ENCODE measurements at places on chromosomes 4 and X.

DNA sequence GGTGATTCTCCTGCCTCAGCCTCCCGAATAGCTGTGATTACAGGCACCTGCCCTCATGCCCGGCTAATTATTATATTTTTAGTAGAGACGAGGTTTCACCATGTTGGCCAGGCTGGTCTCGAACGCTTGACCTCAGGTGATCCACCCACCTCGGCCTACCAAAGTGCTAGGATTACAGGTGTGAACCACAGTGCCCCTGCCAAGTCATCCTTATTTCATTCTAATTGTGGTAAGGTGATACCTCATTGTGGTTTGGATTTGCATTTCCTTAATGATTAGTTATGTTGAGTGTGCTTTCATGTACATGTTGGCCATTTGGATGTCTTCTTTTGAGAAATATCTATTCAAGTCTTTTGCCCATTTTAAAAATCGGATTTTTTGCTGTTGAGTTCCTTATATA, 93.0 kb downstream of the USP9X start:
- no peak for DNase-seq

GRCh38 chr4:113882668-113883067, 96.8 kb downstream of the ARSJ start:
- DNase-seq, result no peak

- DNase-seq, result no peak
Measured at GRCh38 chr4:63325140-63325539, 1084.1 kb downstream of the TECRL start.

GRCh38 chr4:79998201-79998600, 74.8 kb downstream of the ANTXR2 start:
- no peak for DNase-seq

DNA sequence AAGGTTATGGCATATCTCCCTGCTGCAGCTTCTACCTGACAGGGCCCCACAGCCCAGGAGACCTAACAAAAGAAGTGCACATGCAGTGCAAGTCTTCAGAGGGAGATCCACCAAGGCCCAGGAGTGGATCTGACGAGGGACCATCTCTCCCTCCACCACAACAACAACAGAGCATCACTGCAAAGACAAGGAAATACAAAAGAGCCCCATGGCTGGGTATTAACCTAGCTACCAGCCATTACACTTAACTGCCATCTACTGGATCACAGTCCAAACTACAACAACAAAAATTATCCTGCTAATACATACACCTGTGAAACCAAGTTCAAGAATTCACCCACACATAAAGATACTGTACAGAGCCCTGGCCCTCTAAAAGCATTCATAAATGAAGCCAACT, 280.2 kb upstream of the SLC7A11 start:
- no peak for DNase-seq

DNA sequence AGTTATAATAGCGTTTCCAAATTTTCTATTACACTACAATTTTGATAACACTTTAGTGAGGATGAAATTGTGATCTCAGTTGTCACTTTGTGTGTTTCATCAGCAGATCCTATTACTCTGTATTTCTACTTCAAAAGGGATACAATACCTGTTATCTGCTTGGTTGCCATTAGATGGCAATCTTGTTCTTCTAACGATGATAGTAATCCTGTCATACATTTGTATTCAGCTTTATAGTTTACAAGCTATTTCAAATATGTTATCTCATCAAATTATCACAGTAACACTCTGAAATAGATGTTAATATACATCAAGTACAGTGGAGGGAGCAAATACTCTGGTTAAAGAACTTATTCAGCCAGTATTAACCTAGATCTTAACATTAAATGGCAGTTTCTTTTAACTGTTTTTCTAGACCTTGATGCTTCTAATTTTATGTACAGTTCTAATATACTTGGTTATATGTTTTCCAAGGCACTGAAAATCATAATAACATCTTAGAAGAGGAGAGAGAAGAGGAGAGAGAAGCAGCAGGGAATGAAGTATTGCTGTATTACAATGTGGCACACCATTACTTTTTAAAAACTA, 292.0 kb downstream of the CCSER1 start:
- no peak for DNase-seq

DNA sequence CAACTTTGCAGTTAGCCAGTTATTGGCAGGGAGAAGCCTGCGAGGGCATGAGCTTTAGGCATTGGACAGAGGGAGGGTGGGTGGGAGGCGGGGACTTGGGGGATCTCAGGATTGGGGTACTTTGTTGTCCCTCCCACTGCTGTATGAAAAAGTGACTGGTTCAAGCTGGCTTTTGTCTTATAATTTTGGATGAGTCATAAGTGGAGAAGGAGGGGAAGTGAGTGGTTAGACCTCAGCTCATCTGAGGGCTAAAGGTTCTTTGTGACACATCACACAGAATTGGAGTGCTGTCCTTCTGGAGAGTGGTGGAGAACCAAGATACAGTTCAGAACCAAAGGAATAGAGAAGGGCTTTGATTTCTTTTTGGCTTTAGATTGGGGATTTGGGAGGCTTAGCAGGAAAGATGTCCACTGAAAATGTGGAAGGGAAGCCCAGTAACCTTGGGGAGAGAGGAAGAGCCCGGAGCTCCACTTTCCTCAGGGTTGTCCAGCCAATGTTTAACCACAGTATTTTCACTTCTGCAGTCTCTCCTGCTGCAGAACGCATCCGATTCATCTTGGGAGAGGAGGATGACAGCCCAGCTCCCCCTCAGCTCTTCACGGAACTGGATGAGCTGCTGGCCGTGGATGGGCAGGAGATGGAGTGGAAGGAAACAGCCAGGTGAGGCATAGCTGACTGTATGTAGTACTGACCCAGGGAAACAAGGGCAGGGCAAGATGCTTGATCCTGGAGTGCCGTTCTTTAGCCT, at the start of gene SLC4A4:
Gene SLC4A4, plus strand, starts transcription at position 175 of the 748 bp plus-strand sequence.
- DNase-seq, result no peak

DNA sequence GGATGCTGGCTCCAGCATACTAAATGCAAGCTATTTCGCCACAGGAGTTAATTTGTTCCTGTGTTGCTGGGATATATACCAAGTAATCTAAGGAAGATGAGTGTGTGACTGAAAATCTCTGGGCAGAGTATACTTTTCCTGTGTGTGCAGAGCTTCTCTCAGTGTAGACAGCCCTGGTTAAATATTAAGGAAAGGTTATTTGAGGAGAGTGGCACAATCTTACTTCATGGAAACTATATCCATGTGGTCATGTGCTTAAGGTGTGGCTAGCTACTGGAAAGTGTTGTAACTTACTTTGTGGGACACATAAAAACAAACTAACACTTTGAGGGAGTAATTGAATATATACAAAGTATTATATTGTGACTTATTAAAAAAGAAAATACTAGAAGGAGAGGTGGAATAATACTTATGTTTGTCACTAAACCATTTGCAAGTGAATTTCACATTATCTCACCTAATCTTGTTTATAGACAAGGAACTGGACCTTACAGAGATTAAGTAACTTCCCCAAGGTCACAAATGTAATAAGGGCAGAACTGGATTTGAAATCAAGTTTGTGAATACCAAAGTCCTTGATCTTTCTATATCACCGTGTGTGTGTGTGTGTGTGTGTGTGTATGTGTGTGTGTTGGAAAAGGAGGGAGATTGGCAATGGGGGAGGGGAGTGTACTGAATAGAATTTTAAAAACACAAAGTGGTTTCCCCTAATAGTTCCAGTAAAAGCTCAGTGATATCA, 408.2 kb upstream of the NR3C2 start:
- DNase-seq, result no peak

GRCh38 chrX:40104630-40104984, 6.8 kb upstream of the BCOR start:
- DNase-seq, result no peak

- no peak for DNase-seq
Measured at GRCh38 chrX:39670281-39670680, 427.5 kb downstream of the BCOR start.

- no peak for DNase-seq
Measured at GRCh38 chr4:3303923-3304710, 11.3 kb downstream of the RGS12 start.

DNA sequence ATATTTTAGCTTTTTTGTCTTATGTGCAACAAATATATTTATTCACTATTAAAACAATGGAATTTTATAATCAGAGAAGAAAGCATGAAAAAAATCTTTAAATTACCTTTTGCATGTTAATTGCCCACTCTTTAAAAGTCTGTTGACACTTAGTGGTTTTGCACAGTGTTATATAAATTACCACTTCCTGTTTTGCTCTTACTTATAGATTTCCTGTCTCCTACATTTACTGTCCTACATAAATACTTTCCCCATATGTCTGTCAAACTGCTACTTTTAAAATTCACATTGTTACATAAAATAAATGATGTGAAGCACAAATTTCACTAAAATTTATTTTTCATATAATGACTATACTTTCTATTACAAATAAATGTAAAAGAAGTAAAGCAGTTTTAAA, 161.1 kb upstream of the NDST4 start:
- no peak for DNase-seq

DNA sequence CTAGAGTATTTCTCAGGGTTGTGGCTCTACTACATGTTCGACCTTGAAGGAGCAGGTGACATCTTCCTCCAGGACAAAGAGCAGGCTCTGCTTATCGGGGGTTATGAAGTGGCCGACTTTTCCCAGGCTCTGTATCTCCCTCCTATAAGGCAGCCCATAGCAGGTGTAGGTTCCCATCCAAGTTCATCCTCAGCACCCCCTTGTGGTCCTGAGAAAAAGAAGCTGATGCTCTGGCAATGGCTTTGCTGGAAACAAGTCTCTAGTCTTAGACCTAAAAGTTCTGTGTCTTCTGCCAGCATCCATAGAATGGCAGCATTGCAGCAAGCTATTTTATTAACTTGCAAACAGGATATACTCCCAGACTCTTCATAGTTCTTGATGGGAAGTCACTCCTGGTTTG, 836.6 kb upstream of the PRKX start:
- DNase-seq, result no peak

DNA sequence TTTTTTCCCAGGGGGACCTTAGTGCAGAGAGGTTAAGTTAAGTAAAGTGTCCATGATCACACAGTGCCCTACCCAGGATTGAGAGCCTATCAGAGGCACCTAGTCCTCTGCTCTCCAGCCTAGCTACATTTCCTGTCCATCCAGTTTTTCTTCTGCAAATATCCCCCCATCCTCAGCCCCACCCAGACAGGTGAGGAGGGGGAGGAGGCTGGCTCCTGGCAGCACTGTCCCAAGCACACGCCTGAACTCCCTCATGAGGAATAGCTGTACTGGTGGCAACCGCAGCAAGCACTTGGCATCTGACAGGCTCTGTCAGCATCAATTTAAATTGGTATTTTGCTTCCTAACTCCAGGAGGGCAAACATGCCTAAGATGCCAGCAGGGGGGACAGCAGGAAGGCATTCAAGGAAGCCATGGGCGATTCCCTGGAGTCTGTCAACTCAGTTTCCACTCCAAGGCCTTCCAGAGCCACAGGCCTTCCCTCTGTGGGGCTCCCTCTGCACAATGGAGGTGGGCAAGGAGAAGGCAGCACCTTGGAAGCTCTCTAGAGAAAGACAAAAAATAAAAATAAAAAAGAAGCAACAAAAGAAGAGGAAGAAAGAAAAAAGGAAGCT, 6.4 kb upstream of the FRMPD3 start:
- no peak for DNase-seq

GRCh38 chr4:104413487-104413886, 81.2 kb downstream of the CXXC4 start:
- DNase-seq, result no peak
